ENCODE measurements at places on chromosomes 16 and 17.
A peak's percentile ranks its signal among the peaks of the same experiment; 100 is the strongest.

- DNase-seq = no peak
- H3K4me3 ChIP-seq = no peak overlapping the region
- H3K27me3 ChIP-seq = no peaks in the 10 kb centered on the region
- H3K36me3 ChIP-seq = no peaks in the 10 kb centered on the region
- no peaks in the 10 kb centered on the region for H3K4me1 ChIP-seq
Observed at GRCh38 chr16:78200623-78201096, 101.2 kb downstream of the WWOX start.

DNA sequence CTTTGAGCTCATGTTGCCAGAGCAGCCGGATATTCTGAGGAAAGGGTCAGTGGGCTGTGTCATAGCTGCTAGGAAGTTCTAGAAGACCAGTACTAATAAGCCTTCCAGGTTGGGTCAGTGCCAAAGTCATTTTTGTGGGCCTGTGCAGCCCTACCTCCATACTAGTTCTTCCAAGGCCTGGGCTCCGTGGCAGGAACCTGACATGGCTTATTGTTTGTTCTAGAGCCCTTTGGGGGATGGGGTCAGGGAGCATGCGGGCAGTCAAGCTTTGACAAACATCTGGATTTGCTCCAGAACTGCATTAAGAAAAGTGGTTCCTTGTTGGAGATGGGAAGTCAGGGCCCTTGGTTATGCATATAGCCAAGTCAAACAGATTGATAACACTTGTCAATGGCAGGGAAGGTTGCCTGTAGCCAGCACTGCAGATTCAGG, 7.6 kb downstream of the ALKBH5 start:
- H3K4me3 ChIP-seq = no peak overlapping the region
- DNase-seq = no peak
- H3K27ac ChIP-seq = no peak overlapping the region
- no peaks in the 10 kb centered on the region for H3K27me3 ChIP-seq

DNA sequence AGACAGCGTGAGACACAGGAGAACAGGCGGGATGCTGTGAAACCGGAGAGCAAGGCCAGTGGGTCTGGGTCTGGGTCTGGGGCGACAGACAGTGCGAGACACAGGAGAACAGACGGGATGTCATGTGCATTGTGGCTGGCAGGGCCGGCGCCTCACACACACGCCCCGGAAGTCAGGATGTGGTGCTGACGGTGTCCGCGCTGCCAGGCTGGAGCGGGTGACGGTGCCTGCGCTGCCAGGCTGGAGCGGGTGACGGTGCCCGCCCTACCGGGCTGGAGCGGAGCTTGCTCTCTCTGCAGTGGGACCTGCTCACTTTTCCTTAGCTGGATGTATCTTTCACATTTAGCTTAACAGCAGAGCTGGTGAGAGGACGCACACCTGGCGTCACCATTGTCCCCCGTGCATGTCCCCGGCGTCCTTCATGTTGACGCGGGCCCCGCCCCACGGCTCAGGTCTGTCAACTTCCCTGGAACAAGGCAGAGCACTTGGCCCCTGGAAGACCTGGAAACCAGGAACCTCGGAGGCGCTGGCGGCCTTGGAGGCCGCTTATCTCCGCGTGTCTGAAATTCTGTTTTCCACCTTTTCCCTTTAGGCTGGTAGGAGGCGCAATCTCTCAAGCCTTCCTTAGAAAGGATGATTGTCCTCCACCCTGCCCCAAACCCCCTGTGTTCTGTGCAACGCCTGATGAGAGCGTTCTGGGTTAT, 43.0 kb upstream of the ZNF750 start:
- peak overlapping the region; percentile 60 for H3K4me3 ChIP-seq
- peak; percentile 88 for DNase-seq
- peak overlapping the region; percentile 92 for H3K27ac ChIP-seq
- H3K4me1 ChIP-seq = peaks cover 80% of the 10 kb centered on the region
- H3K36me3 ChIP-seq = peaks cover 15% of the 10 kb centered on the region

GRCh38 chr17:38702916-38703741, 1.9 kb upstream of the MLLT6 start:
- peaks cover 49% of the 10 kb centered on the region for H3K4me1 ChIP-seq
- DNase-seq = no peak
- peaks cover 41% of the 10 kb centered on the region for H3K36me3 ChIP-seq
- peak overlapping the region; percentile 95 for H3K4me3 ChIP-seq
- H3K27me3 ChIP-seq = no peaks in the 10 kb centered on the region

DNA sequence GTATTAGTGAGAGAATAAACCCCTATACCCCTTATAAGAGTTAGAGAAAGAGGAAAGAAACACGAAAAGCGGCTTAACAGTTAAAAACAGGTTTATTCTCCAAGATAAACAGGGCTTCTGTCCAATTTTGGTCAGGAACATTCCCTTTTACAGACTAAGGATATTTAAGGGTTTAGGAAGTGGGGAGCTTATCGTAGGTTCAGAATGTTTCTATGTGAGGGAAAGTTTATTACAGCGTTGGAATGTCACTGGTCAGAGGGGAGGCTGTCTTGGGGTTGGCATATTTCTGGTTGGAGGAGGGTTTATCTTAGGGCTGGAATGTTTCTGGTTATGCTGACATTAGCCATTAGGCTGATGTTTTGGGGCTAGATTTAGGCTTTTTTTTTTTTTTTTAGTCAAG, 34.1 kb upstream of the WWOX start:
- H3K4me1 ChIP-seq = no peaks in the 10 kb centered on the region
- H3K36me3 ChIP-seq = no peaks in the 10 kb centered on the region
- DNase-seq = no peak
- no peak overlapping the region for H3K27ac ChIP-seq

DNA sequence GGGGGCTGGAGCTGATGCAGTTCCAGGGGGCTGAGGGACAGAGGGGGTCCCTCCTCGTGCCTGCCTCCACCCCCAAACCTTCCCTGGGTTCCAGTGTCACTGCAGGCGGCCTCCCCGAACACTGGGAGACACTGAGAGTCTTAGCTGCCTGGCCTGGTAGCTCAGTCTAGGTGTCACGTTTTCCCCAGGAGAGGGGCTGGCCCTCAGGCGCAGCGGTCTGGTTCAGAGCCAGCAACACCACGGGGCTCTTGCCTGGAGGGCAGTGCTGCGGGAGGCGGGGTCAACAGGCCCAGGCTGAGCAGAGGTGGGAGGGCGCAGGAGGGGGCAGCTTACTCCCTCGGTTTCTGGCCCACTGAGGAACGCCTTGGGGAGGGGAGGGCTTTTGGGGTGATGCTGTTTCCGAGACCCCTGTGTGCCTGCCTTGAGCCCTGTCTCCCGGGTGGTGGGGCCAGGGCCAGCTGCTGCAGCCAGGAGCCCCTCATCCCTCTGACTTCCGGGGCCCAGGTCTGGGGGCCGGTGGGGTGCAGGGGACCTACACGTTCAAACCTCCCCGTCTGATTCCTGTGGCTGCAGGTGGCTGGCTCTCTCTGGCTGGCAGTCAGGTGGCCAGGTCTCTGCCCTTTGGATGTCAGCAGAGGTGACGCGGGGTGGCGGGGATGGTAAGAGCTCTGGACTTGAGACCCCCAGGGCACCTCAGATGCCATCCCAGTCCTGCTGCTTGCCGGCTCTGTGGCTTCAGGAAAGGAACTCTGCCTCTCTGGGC, 89.3 kb upstream of the GSE1 start:
- no peaks in the 10 kb centered on the region for H3K36me3 ChIP-seq
- DNase-seq = no peak
- no peak overlapping the region for H3K4me3 ChIP-seq
- no peaks in the 10 kb centered on the region for H3K27me3 ChIP-seq
- H3K27ac ChIP-seq = no peak overlapping the region

DNA sequence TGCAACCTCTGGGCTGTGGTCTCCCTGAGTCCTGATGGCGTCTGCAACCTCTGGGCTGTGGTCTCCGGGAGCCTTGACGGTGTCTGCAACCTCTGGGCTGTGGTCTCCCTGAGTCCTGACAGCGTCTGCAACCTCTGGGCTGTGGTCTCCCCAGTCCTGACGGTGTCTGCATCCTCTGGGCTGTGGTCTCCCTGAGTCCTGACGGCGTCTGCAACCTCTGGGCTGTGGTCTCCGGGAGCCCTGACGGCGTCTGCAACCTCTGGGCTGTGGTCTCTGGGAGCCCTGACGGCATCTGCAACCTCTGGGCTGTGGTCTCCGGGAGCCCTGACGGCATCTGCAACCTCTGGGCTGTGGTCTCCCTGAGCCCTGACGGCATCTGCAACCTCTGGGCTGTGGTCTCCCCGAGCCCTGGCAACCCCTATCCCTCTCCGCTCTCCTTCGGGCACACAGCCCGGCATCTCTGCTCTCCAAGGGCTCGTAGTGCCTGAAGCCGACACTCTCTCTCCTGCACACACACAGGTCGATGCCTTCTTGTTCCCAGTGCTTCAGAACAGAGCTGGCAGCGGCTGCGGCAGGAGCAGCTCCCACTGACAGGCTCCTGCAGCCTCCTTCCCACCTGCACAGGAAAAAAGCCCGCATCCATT, 45.6 kb downstream of the METRNL start:
- H3K36me3 ChIP-seq = no peaks in the 10 kb centered on the region
- no peak overlapping the region for H3K27ac ChIP-seq
- peak; percentile 25 for DNase-seq
- peaks cover 14% of the 10 kb centered on the region for H3K4me1 ChIP-seq

DNA sequence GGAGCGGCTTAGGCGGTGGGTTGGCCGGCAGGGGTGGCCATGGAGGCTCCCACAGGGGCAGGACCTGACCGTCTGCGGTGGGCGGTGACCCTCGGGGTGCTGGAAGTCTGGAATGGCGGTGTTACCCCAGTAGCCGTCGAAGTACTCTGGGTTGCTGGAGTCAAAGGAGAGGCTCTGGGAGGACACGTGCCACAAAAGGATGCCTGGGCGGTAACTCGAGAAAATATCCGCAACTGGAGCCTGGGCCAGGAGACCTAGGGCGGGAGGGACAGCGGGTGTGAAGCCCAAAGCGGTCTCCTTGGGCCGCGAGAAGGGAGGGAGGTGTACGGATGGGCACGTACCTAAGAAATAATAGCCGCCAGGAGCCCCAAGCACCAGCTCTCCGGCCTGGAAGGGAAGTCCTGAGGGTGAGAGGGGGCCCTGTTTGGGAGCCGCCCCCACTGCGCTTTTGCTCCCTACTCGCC, 4.6 kb downstream of the ITGA2B start:
- H3K4me1 ChIP-seq = peaks cover 12% of the 10 kb centered on the region
- H3K36me3 ChIP-seq = no peaks in the 10 kb centered on the region
- peak overlapping the region; percentile 59 for H3K4me3 ChIP-seq
- H3K27me3 ChIP-seq = peaks cover 22% of the 10 kb centered on the region
- DNase-seq = no peak

GRCh38 chr17:61219460-61219859, 180.2 kb upstream of the TBX2 start:
- DNase-seq = no peak
- H3K27me3 ChIP-seq = no peaks in the 10 kb centered on the region
- H3K4me3 ChIP-seq = no peak overlapping the region

- H3K4me3 ChIP-seq = no peak overlapping the region
- no peak overlapping the region for H3K27ac ChIP-seq
- DNase-seq = no peak
- no peaks in the 10 kb centered on the region for H3K36me3 ChIP-seq
Observed at GRCh38 chr16:55876854-55877253, 1.7 kb upstream of the CES5A start.

GRCh38 chr17:37373530-37374159, 2.1 kb upstream of the C17orf78 start:
- H3K27ac ChIP-seq = no peak overlapping the region
- H3K27me3 ChIP-seq = no peaks in the 10 kb centered on the region

GRCh38 chr17:50110591-50111349, 15.6 kb downstream of the PDK2 start:
- no peaks in the 10 kb centered on the region for H3K4me1 ChIP-seq
- H3K27me3 ChIP-seq = peaks cover 6% of the 10 kb centered on the region
- no peak overlapping the region for H3K4me3 ChIP-seq

DNA sequence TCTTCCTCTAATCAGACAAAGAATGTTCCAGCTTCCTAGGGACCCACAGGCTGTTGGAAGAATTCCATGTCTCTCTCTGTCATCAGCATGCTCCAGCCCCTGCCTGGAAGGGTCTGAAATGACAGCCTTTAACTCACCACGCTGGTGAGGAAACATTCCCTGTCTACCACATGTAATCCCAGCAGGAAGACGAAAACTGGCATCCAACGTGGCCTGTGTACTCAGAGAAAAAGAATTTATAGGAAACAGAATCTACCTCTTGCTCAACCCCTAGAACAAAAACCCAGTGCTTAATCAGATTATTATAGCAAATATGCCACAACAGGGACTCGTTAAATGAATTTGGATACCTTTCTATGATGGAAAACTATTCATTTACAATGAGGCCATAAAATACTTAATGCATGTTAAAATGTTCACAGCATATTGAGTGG, 147.3 kb upstream of the FOXF1 start:
- H3K4me1 ChIP-seq = no peaks in the 10 kb centered on the region
- no peak for DNase-seq
- peaks cover 19% of the 10 kb centered on the region for H3K27me3 ChIP-seq
- no peak overlapping the region for H3K27ac ChIP-seq
- H3K4me3 ChIP-seq = no peak overlapping the region
- H3K36me3 ChIP-seq = no peaks in the 10 kb centered on the region

DNA sequence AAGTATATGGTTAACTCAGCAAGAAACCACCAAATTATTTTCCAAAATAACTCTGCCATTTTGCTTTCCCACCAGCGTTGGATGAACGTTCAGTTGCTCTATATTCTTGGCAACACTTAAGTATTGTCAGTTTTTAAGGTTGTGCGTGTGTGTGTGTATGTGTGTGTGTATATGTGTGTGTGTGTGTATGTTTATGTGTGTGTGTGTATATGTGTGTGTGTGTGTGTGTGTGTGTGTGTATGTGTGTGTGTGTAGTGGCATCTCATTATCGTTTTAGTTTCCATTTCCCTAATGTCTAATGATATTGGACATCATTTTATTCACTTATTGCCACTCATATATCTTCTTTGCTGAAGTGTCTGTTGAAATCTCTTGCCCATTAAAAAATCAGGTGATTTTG, 11.2 kb upstream of the SMTNL2 start:
- peak overlapping the region; percentile 48 for H3K27ac ChIP-seq
- H3K27me3 ChIP-seq = peaks cover 6% of the 10 kb centered on the region
- peaks cover 18% of the 10 kb centered on the region for H3K4me1 ChIP-seq
- no peak for DNase-seq
- H3K4me3 ChIP-seq = peak overlapping the region; percentile 22

DNA sequence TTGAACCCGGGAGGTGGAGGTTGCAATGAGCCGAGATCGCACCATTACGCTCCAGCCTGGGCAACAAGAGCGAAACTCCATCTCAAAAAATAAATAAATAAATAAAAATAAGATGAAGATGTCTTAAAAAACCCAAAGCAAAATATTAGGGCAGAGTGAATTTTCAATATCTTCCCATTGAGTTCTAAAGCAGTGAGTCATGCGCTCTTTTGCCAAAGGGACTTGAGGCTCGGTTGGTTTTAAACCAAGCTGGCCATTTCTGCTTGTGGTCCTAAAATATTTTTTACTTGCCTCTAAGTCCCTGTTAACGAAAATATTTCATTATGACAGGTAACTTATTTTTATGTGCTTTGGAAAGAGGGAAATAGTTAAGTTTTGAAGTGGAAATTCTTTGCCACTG, 4.7 kb downstream of the PAFAH1B1 start:
- H3K27ac ChIP-seq = no peak overlapping the region
- H3K27me3 ChIP-seq = no peaks in the 10 kb centered on the region
- no peak overlapping the region for H3K4me3 ChIP-seq
